GM19239 (cell line): ENCODE measurements at places on chromosomes 7 and 10.

DNA sequence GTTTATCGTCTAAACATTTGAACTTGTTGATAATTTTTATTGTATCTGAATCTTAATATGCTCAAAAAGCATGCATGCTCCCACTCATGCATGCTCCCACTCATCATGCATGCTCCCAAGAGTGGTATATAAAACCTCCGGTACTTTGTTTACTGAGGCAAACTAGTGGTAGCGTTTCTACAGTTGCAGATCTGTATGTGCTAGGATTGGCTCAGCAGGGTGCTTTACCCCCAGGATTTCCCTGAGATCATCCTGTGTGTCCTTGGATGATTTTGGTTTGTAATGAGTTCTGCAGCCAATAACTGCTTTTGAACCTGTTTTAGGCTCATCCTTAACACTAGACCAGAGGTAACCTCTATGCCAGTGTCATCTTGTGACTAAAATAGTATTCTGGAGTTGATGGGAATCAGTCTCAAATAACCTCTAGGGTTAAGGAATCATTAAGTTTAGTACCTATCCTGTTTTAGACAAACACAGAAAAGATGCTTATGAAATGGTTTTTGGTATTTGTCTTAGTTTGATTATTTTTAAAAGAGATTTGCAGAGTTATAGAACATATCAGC, 40.4 kb downstream of the PHTF2 start:
- no peak for DNase-seq

GRCh38 chr10:71512312-71512711, 115.6 kb downstream of the CDH23 start:
- DNase-seq, result no peak

DNA sequence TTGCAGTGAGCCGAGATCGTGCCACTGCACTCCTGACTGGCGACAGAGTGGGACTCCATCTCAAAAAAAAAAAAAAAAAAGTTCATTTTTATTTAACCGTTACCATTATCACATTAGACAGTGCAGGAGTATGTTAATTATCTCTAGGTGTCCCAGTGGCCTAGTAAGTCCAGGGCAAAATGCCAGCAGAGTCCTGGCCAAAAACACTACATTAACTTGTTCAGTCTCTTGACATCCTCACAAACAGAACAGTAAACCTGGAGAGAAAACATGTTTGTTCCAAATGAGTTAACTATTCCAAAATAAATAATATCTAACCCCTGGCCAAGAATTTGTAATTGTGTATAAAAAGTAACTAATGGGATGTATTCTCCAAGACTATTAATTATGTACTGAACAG, 43.2 kb downstream of the PTPRZ1 start:
- no peak for DNase-seq

DNA sequence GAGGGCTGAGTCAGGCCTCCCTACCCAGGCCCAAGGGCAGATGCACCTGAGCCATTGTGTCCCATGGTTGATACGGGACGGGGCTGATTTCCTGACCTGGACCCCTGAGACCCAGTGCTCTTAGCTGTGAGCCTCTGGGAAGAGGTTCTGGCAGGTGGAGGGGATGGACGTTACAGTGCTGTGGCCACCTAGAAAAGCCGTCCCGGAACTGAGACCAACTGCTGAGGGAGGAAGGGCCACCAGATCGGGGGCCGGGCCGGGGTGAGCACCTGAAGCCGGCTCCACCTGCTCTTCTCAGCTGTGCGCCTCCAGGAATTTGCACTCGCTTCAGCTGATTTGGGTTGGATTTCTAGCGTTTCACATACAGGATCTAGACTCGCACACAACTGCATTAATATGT, 35.4 kb downstream of the CHST12 start:
- DNase-seq, result no peak

GRCh38 chr7:99365318-99366141, 9.0 kb upstream of the ARPC1B start:
- peak; percentile 66 for DNase-seq

DNA sequence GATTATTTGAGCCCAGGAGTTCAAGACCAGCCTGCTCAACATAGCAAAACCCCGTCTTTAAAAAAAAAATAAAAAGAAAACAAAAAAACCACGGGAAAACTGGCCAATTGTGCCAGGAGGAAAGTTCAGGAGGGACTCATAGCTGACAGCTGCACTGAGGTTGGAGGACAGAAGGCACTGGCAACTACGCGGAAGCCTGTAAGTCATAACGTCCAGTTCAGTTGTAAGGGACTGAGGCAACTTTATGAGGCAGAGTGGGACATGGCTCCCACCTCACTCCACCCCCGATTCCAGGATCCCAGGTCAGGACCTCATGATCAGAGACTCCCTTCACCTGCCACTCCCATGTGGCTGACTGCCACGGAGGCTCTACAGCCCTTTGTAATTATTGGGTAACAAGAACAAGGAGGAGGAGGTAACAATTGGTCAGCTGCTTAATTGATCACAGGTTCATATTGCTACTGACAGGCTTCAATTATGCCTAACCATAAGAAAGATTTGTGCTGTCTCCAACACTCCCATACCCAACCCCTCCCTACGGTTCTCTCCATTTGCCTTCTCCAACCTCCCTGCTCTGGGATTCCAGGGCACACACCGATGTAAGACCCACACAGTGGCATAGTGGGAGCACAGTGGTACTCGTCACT, 1.9 kb upstream of the CCL24 start:
- no peak for DNase-seq
